ENCODE measurements at places on chromosomes 12 and 14.

- DNase-seq, result no peak
Observed at GRCh38 chr12:91608542-91608941, 425.9 kb upstream of the DCN start.

GRCh38 chr14:96249029-96249428 is 7.0 kb upstream of the BDKRB1 start:
- DNase-seq, result no peak

DNA sequence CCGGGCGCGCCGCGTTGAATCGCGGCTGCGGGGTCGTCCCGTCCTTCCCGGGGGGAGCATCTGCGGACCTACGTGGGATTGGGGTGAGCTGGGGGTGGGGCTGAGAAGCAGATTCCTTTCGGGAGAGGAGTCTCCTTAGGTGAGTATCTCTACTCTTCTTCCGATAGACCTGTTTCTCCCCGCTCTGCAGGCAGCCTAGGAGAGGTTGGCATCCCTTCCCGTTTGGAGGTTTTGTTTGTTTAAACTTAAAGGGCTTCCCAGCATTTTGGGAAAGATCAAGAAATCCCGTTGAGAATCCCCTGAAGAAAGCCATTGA is 411 bp downstream of the TTLL5 start:
- DNase-seq, result no peak

GRCh38 chr12:120710805-120711296 is 593 bp downstream of the UNC119B start:
- DNase-seq, result no peak

- DNase-seq, result peak; percentile 30
Observed at GRCh38 chr12:87413784-87414183, 615.4 kb downstream of the C12orf50 start.

- no peak for DNase-seq
Observed at GRCh38 chr12:111976291-111976690, 36.7 kb downstream of the TMEM116 start.

DNA sequence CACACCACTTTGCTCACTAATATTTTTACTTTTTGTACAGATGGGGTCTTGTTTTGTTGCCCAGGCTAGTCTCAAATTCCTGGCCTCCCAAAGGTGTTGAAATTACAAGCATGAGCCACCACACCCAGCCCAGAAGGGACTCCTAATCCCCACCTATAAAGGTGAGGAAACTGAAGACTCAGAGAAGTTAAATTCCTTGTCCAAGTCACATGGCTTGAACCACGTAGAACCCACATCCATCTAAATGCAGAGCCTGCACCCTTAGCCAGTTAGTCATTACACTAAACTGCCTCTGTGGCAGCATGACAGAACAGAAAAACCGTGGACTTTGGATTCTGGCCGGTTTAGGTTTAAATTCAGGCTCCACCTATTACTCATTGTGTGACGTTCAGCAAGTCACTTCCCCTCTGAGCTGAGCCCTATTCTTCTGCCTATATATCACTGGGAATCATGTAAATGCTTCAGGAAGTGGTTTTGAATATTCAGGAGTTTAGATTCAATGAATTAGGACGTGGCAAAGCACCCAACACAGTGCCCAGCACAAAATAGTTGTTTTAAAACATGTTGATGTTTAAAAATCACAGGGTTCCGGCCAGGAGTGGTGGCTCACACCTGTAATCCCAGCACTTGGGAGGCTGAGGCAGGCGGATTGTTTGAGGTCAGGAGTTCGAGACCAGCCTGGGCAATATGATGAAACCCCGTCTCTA is 3.0 kb upstream of the CORO1C start:
- DNase-seq, result peak; percentile 44

DNA sequence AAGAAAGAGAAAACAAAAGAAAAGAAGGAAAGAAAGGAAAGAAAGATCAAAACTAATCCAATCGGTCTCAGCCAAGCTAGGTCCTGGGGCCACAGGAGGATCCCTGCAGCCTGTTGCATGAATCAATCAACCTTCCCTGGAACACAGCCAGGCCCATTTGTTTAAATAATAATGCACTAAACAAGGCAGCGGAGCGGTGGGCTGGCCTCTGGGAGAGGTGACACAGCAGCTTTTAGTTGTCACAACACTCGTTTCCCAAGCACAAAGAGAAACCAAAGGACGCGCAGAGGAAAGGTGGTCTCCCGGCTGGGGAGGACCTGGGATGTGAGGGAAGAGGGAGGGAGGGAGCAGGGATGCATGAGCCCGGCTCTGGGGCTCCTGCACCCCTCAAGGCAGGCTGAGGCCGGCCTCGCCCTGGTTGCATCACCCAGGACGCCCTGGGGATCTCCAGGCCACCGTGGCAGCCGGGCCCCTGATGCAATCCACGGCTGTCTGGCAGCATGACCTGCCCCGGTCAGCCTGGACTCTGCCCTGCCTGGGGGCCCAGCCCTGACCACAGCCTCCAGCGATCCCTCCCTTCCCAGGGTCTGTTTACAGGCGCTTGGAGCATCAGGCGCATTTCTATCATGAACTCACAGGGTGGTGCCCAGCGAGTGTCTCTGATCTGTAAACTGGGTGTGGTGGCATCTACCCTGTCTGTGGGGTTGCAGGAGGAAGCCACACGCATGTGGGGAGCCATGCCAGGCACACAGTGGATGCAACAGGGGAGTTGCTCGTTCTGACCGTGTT is 32.5 kb downstream of the MMP17 start:
- DNase-seq, result no peak

GRCh38 chr12:126198966-126199692 is 1133.9 kb downstream of the AACS start:
- DNase-seq, result no peak

DNA sequence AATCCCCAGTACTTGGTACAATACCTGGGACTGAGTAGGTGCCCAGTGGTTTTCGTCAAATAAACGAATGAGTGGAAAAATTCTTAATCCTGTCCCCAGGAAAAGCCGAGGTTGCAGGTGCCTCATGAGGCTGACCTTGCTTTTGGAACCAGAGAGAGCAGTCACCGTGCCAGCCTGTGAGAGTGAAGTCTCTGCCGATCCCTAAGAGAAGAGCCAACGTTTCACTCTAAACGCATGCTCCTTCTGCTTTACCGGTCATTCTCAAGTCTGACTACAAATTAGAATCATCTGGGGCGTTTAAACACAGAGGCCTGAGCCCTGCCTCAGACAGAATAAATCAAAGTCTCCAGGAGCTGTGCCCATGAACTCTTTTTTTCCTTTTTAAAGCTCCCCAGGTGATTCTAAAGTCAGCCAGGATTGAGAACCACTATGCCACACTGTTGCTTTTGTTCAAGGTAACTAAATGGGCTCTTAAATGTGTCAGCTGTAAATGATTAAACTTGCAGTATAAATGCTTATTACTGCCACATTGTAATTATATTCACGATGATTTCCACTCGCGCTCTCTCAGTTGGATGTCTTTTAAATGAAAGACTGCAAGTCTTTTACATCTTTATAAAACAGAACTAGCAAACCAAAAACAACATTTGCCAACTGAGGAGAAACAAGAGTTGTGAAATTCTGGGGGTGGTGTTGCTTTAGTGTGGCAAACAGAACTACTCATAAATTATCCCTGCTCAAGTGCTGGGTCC is 26.9 kb downstream of the TCP11L2 start:
- no peak for DNase-seq

DNA sequence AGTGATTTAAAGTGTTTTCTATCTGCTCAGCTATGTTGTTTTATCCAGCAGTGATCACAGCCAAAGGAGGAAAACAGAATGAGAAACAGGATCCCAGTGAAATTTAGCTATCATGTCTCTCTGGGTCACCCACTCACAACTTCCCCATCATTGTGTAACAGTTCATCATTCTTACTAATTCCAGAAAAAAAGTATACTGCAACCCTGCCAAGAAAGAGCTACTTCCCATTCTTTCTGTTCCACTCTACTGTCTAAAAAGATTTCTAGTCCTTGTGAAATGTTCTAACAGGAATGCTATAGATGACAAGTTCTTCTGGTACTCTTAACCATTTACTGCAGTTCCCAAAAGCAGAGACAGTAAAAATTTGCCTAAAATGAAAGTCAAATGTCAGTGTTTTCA is 39.2 kb upstream of the CD163 start:
- DNase-seq, result no peak

DNA sequence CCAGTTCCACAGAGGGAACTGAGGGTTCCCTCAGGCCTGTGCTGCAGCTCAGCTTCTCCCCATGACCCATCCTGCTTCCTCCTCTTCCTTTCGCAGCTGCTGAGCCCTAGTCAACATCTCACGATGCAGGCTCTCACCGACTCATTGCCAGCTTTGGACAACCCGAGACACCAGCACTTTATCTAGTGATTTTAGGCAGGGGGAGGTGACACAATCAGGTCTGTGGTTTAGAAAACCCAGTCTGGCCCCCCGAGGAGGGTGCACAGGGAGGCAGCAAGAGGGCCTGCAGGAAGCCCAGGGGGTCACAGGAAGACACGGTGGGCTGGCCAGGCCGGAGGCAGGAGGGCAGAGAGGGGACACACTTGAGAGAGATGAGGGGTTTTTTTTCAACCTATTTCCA is 35.4 kb downstream of the DIO3 start:
- no peak for DNase-seq

DNA sequence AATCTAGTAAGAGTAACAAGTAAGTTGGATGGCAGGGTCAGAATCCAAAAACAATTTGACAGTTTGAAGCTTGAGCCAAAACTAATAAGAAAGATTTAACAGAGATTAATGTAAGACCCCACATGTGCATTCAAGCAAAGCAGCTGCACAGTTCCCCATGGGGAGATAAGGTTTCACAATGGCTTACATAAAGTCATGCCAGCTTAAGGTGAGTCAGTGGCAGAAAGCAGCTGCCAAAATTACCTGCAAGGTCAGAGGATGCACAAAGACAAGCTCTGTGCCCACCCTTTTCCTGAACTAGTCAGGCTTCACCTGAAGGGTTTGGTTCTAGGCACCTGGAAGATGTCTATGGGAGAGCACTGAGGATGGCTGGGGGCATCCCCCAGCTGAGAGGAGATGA is 36.6 kb upstream of the KRT77 start:
- no peak for DNase-seq

- no peak for DNase-seq
Observed at GRCh38 chr12:95328708-95329107, 111.1 kb downstream of the VEZT start.

DNA sequence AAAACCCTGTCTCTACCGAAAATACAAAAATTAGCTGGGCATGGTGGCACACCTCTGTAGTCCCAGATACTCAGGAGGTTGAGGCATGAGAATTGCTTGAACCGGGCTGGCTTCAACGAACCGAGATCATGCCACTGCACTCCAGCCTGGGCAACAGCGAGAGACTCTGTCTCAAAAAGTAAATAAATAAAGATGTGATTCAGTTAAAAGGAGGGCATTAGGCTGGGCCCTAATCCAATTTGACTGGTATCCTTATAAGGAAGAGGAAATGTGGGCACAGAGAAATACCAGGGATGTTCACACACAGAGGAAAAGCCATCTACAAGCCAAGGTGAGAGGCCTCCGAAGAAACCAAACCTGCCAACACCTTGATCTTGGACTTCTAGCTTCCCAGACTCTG is 10.1 kb upstream of the DCAF4 start:
- no peak for DNase-seq

- no peak for DNase-seq
Observed at GRCh38 chr12:101243074-101243473, 33.0 kb upstream of the SLC5A8 start.

DNA sequence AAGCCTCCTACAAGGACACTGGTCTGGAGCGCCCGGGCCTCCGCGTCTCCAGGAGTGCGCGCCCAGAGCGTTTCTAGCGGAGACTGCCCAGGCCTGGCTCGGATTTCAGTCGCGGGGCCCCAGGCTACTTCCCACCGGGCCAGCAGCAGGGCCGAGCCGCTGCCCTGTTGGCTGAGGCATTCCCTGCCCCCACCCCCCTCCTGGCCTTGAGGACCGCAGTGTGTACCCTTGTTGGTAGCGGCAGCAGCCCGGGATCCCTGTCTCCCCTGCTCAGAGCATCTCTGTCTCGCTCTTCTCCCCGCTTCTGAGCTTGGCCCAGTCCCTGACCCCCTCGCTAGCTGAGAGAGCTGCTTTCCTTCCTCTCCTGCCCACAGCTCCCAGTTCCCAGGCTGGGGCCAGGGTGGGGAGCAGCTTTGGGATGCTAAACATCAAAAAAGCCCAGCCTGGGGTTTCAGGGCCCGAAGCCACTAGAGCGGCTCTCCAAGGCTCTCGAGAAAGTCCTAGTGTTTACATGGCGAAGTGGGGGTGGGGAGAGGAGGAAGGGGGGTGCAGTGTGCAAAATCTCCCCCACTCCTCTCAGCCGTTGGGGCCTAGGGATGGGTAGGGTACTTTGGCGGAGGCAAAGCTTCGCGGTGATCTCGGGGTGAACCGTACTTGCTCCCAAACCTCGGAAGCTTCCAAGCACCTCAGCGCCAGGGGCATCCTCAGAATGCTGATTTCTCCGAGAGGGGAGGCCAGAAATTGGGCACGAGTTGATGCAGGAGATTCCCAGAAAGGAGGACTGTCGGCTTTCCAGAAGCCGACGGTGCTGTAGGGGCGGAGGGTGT is 6.4 kb downstream of the NKX2-1 start:
- no peak for DNase-seq

DNA sequence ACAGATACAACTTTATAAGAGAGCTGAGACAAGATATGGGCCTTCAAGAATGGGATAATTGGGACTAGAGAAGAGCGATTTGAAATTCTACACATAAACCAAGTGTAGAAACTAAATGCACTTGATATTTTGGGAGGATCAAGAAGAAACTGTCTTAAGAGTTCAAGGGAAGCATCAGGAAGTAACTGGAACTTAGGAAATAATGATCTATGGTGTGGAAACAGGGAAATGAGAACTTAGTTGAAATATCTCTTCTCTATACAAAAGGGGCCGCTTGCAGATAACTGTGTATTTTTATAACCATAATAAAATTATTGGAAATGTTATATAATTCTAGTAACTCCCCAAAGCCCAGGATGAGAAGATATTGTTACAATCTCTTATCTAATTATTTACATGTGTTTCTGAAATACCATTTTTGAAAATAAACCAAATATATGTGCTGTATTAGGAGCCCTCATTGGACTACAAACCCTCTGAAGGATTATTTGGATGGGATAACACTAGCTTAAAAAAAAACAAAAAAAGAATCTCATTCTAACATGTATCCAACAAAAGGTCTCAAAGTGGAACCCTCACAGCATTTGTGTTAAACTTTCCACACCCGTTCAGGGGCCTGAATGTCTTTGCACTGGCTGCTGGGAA is 84.7 kb upstream of the FLRT2 start:
- no peak for DNase-seq

GRCh38 chr14:75653563-75653962 is 7.1 kb downstream of the ERG28 start:
- DNase-seq, result no peak

DNA sequence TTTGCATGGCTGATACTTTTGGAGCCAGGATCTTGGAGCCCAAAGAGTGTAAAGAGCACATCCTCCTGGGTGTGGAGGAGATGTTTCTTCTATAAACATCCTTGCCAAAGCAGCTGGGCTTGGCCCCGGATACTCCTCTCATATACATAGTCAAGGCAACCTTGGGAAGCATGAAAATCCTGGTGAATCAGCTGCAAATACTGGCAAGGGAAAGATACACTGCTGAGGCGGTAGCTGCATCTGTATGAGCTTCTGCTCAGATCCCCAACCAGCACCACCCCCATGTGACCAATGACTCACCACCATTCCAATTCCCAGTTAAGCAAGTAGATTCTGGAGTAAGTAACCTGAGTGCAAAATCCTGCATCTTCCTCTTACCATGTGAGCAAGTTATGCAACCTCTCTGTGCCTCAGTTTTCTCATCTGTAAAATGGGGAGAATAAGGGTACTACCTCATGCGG is 567.4 kb downstream of the MED13L start:
- peak; percentile 90 for DNase-seq

GRCh38 chr14:31828946-31829868 is 247.9 kb upstream of the ARHGAP5 start:
- peak; percentile 84 for DNase-seq

- no peak for DNase-seq
Observed at GRCh38 chr12:24409868-24410267, 460.4 kb upstream of the SOX5 start.

- no peak for DNase-seq
Observed at GRCh38 chr12:128165387-128165786, 101.6 kb upstream of the TMEM132C start.

Measured in muscle of arm (tissue), 14 donors.